ENCODE measurements at places on chromosomes 16 and 17.
A peak's percentile ranks its signal among the peaks of the same experiment; 100 is the strongest.

- peak; percentile 87 for DNase-seq
These were observed at the start of gene HOXB4 for GRCh38 chr17:48577946-48578615. HOXB4 (minus strand) TSS chr17:48578350; CDS start chr17:48578319, 31 bp downstream.

DNA sequence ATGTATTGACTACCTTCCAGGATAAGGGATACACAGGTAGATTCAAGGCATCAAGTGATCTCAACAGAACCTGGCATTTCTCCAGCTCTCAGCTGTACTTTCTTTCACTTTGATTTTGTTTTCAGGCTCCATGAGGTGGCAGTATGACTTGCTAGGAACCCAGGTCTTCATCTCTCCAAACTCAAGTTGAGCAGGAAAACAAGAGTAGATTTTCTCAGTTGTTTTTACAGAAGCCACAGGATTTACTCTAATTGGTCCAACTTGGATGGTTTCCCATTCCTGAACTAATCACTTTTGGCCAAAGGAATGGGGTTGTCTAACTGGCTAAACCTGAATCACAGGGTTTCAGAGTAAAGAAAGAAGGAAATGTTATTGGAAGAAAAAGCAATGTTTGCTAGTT lies 146.6 kb downstream of the TRIM37 start:
- DNase-seq = no peak

DNA sequence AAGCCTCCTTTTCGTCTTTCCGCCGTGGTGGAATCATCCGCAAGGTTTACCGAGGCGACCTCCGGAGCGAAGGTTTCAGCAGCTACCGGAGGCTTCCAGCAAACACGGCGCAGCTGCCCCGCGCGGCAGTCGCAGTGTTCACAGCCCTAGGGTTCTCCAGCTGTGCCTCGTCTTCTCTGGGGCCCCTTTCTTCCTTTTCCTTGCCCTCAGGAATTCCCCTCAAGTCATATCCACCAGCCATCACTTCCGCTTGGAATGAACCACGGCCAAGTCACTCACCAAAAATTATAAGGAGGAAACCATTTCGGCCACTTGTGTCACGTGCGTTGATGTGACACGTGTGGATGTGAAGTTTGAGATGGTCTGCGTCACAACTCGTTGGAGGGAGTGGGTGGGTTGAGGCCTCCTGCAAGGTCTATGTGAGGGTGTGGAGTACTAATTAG lies 636 bp upstream of the ERN1 start:
- peak; percentile 87 for DNase-seq

DNA sequence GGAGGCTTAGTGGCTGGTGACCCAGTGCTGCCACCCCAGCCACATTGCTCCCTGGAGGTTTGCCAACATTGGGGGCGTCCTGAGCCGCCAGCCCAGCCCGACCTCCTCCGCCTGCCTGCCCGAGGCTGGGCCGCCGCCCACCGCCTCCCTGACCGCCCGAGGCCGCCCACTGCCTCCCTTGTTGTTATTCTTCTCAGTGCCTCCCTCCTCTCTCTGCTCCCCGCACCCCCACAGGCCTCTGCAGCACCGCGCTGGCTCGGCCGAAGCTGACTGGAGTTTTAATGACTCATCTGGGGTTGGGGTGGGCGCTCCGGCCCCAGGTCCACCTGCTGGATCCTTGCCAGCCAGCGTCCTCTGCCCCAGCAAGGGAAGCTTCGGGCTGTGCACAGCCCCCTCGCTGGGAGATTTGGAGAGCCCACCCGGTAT lies 102.5 kb downstream of the RBFOX3 start:
- DNase-seq = no peak

DNA sequence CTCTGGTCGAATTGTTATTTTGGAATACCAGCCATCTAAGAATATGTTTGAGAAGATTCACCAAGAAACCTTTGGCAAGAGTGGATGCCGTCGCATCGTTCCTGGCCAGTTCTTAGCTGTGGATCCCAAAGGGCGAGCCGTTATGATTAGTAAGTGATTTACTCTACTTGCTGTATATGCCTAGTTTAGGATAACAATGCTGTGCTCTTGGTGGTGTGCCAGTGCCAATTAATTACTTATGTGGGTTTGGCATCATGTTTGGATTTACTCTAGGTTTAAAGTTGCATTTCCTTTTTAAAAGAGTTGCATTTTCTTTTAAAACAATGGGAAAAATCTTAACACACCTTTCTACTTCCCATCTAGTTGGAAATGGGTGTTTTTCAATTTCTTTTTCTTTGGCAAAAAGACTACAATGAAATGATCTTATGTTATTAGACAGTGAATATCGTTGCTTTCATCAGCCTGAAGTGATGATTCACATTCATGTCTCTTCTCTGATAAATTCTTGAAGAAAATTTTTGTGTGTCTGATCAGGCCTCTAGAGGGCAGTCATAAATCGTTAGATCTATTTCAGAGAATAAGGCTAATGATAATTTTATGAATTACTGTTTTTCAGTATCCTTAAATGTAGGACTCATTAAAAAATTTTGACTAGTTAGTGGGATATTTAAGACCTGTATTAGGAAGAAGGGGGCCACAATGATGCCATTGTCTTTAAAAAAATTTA lies 5.6 kb downstream of the SF3B3 start:
- no peak for DNase-seq

DNA sequence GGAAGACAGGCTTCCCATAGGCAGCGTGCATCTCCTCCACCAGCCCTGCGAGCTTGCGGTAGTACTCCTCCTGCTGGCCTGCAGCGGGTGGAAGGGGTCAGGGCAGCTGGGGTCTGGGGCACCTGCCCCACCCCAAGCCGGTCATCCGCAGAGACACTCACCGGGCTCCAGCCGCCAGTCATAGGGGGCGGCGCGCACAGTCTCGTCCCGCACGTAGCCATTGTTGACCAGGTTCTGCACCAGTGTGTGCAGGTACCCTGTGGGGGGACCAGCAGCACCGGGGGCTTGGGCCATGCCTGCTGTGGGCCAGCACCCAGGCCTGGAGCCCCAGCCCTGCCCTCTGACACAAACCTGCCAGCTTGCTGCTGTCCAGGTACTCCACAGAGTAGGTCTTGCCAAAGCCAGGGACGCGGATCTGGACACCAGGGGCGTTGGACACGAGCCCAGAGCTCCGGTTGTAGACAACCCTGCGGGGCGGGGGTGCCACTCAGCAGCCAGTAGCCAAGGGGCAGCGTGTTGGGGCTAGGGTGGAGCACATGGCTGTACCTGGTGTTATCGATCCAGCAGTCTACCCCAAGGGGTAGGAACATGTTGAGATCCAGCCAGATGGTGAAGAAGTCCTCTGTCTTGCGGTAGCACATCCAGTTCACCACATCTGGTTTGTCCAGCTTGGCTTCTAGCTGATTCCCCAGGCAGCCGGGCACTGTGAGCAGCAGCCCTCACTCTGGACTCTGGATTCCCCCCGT lies 1.2 kb downstream of the LCAT start:
- no peak for DNase-seq

GRCh38 chr17:37312137-37312923 lies 63.5 kb upstream of the C17orf78 start:
- DNase-seq = no peak

Measured in activated effector memory CD4-positive, alpha-beta T cell treated with anti-CD3 and anti-CD28 coated beads, Interleukin-2, amount 50 U/mL, for 16 hours (primary cell).